ENCODE measurements at places on chromosomes 7 and 10.
A peak's percentile ranks its signal among the peaks of the same experiment; 100 is the strongest.

DNA sequence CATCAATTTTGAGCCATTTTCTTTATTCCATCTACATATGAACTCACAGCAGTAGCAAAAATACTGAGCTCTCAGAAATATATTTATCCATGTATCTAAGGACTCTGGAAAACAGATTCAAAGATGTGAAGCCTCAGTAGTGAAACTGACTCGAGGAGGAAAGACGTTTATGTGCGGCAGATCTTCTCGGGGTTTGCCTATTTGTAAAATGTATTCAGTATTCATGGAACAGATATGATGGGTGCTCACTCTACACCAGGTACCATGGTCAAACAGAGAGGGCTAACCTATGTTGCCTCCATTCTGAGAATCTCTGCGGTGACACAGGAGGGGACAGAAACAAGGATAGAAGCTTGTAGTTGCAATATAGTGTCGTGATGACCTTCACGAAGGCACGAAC lies 93.7 kb downstream of the CAMK1D start:
- no peak for ATAC-seq

DNA sequence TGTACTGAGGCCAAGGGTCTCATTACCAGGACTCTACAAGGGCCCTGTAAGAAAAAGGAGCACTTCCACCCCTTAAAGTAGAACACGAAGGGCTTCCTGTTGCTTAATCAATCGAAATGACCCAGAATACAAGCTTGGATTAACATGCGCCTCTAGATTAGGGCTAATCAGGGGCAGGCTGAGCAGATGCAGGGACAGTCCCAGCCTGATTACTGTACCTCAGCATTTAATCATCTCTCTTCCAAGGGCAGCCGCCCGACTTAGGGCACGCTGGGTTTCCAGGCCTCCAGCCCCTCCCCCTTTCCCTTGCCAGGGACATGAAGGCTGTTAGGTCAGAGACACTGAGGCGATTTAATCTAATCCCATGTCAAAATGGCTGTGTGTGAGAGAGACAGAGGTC lies 138.6 kb downstream of the NRF1 start:
- ATAC-seq = no peak

GRCh38 chr10:9015005-9015404 lies 960.5 kb downstream of the GATA3 start:
- ATAC-seq = no peak

- no peak for ATAC-seq
These were observed 32.4 kb downstream of the CTNNA3 start for GRCh38 chr10:67663449-67664087.

- ATAC-seq = no peak
These were observed 167.4 kb downstream of the ARHGAP21 start for GRCh38 chr10:24556126-24556749.

DNA sequence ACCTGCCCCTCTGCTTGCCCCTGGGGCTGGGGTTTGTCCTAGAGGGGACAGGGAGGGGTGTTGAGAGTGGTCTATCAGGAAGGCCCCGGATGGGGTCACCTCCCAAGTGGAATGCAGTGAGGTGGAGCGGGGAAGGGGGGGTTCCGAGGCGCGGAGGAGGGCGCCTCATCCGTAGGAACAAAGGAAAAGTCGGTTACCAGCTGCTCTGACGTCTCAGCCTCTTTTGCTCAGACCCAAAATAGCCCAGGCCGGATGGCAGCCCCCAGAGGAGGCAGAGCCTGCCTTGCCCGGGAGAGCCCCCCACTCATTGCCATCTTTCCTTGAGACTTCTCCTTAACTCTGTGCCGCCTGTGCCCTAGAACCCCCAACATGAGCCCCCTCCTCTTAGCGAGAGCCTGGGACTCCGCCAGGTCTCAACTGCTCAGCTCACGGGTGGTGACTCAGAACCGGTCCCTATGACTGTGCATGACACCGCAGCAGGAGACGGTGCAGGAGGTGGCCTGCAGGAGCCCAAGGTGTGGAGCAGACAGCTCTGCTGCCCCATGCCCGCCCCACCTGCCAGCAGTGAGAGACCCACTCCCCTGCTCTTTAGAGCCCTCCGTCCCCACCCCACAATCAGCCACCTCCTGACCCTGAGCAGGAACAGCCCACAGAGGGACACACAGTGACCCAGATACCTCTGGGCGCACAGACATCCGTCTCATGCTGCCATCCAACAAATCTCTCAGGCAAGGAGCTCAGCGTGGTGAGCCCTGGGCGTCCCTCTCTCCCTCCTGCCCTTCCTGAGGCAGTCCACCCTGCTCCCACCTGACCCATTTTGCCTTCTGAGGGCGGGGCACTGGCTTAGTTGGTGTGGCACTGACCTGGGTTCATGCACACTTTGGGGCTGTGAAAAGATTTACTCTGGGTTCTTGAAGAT lies 13.1 kb downstream of the STX1A start:
- ATAC-seq = peak; percentile 54

GRCh38 chr10:30238836-30239235 lies 110.2 kb downstream of the MTPAP start:
- ATAC-seq = no peak

- peak; percentile 79 for ATAC-seq
These were observed 28.9 kb downstream of the LRRC27 start for GRCh38 chr10:132360766-132361447.

DNA sequence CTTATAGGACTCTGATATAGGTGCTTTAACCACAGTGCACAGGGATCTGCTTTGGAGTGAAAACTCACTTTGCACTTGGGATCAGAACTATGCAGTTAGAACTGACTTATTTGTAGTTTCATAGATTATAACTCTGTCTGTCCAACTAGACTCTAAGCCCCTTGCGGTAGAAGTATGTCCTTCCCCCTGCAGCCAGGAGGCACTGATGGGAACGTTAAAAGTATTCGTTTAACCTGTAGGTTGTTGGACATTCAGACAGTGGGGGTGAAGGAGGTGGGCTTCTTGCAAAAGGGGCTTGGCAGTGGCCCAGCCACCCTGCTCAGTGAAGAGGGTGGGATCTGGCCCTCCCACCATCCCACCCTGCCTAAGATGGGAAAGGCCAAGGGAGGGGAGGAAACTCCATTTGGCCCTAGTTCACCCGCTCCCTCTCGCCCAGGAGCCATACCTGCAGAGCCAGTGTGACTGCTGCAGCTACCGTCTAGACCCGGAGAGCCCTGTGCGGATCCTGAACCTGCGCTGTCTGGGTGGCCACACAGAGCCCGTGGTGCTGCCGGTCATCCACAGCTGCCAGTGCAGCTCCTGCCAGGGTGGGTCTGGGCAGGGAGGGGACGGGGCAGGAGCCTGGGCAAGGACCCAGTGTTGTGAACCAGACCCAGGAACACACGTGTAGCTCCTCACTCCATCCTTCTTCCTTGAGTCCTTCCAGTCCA lies 5.7 kb upstream of the ZNF862 start:
- ATAC-seq = peak; percentile 25

- no peak for ATAC-seq
These were observed 22.9 kb downstream of the NEBL start for GRCh38 chr10:20874261-20874660.

DNA sequence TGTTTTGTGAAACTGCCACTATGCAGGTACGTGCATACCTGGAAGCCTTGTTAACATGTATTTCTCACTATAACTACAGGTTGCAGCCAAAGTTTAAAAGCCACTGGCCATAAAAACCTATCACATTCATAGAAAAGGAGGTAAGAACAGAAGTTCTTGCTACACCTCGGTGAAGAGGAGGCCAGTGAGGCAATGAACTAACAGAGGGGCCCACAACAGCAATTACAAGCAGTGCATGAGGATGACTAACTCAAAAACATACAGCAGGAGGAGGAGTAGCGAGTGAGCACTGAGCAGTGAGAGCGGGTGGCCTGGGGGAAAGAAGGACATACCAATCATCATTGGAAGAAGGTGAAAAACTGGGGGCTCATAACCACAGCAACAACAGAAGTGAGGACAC lies 51.6 kb downstream of the NUDCD3 start:
- no peak for ATAC-seq

DNA sequence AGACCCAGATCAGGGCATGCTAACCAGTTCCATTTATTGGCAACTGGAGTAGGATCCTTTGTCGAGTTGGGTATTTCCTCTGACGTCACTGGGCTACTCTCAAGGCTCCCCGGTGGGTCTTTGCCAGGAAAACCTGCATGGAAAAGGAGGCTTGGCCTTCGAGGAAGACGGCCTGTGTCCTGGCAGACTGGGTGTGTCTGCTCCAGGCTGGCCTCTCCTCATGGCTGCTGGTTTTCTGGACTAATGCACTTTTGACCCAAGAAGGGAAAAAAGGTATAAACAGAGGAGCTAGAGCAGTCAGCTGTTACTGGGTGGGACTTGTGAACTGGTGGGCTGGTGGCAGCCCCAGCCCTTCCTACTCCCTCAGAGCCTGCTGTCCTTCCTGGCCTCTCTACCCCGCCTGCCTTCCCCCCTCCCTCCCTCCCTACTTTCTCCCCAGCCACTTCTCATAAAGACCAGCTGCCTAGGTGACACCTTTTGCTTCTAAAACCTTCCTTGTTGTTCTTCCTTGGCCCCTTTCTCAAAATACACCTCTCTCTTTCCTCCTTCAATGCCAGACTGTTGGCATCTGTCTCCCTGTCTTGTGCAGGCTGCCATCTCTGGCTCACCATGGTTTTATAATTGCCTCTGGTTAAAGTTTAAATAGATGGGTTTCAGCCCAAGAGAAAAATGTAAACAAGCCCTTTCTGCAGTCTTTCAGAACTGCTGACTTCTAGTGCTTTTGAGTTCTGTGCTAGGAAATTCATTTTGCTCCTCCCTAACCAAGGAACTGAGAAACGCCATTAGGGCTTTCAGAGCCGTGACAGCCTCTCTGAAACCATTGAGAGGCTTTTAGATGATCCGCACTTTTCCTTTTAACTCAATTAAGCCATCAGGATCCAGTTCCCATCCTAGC lies 101.8 kb upstream of the MKLN1 start:
- ATAC-seq = peak; percentile 22

DNA sequence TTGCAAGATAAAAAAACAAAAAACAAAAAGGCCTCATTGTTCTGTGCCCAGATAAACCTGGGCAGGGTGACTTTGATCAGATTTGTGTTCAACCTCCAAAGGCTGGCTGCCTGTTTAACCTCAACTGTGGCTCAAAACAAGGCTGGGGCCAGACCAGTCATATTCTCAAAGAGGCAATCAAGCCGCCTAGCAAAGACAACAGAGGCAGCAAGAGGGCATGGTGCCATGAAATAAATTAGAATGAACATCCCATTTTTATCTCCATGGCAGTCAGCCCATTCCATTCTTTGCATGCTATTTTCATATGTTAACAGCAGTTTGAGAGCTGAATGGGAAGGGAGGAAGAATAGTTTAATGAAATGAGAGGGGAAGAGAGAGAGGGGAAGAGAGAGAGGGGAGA lies 1150.3 kb downstream of the TYW1 start:
- peak; percentile 37 for ATAC-seq

DNA sequence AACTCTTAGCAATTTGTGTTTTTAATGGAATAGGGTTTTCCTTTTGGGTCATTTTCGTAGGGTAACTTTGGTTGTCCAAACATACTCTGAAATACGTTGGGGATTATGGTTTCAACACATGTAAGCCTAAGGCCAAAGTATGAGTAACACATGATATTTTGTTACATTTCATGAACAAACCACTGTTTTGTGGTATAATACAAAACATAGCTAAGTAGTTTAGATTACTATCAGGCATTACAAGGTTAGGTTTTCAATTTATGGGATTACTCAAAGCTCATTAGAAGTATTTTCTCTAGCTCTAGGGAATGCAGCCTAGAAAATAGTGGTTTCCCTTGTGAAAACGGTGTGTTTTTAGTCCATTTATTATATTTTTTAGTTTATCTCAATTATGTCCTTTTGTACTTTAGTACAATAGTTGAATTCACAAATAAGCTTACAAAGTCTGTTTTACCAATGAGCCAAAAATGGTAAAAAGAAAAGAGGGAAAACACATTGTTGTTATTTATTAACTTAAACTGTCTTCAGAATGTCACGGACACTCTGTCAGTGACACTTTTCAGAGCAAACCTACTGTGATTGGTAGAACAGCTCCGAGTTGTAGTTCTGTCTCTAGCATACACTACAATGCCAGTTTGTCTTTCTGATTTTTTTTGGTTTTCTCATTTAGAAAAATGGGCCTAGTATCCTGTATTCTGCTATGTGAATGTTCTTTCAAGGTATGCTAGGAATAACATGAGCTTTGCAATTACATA lies 473.7 kb downstream of the SUGCT start:
- peak; percentile 45 for ATAC-seq

- peak; percentile 53 for ATAC-seq
These were observed 512 bp downstream of the FAM24B start for GRCh38 chr10:122878799-122879338.

- no peak for ATAC-seq
These were observed 345.9 kb upstream of the SHH start for GRCh38 chr7:156158213-156158612.

GRCh38 chr10:20598590-20598989 lies 298.5 kb downstream of the NEBL start:
- peak; percentile 92 for ATAC-seq

- ATAC-seq = no peak
These were observed 4.0 kb downstream of the CDHR1 start for GRCh38 chr10:84198206-84198915.

DNA sequence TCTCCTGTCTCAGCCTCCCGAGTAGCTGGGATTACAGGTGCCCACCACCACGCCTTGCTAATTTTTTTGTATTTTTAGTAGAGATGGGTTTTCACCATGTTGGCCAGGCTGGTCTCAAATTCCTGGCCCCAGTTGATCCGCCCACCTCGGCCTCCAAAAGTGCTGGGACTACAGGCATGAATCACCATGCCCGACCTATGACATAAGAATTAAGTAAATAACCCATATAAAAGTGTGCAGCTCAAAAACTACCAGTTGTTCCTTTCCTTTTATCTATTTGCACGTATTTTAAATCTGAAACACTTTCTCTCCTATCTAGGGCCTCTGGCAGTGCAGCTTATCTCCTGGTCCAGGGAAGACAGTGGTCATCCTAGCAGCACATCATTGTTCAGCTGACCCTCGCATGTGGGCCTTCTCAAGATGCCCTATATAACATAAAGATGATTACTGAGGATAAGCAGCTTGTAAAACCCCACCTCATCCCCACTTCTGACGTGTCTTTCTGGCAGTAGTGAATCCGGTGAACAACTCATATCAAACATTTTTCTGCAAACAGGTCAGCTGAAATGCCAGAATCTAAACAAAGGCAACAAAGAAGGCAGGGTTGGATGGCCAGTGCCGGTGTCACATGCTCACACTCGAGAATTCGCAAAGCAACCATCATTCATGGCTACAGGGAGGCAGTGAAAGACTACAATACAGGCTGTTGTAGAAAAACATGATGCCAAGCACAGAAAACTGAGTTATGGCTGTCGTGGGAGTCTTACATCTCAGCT lies 36.0 kb upstream of the KCNIP2 start:
- peak; percentile 37 for ATAC-seq

All from SK-N-SH treated with all-trans-retinoic acid at 6 μM for 48 hours (cell line).